ENCODE measurements at places on chromosomes 2 and 18.

- no peak for DNase-seq
Observed at GRCh38 chr2:183078163-183078463, 434 bp upstream of the DUSP19 start.

GRCh38 chr2:124970030-124970429 lies 944.9 kb downstream of the CNTNAP5 start:
- no peak for DNase-seq

- DNase-seq: no peak
Observed at GRCh38 chr2:1635823-1636222, 108.5 kb downstream of the PXDN start.

GRCh38 chr18:27860011-27860410 lies 316.9 kb downstream of the CDH2 start:
- no peak for DNase-seq

GRCh38 chr18:48674758-48675351 lies 136.0 kb downstream of the CTIF start:
- no peak for DNase-seq

GRCh38 chr18:69401972-69402532 lies 1.4 kb downstream of the DOK6 start:
- no peak for DNase-seq

- no peak for DNase-seq
Observed at GRCh38 chr2:196551014-196551413, 88.5 kb upstream of the CCDC150 start.

GRCh38 chr18:9446839-9447238 lies 28.5 kb upstream of the RALBP1 start:
- no peak for DNase-seq

DNA sequence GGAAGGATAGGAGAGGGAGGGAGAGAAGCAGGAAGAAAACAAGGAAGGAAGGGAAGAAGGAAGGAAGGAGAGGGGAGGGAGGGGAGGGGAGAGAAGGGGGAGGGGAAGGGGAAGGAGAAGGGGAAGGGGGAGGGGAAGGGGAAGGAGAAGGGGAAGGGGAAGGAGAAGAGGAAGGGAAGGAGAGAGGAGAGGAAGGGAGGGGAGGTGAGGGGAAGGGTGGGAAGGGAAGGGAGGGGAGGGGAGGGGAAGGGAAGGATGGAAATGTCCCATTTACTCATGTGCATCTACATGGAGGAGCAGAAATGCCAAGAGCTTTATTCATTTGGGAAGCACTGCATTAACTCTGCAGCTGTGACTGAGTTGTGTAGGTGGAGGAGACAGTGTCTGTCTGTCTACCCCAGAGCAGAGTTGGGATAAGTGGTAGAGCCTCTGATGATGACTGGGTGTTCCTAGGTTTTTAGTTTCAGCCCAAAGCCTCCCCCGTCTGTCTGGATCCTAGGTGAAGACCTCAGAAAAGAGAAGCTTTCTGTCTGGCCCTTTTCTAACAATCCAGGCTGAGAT lies 131.3 kb downstream of the COL6A3 start:
- no peak for DNase-seq

- DNase-seq: no peak
Observed at GRCh38 chr2:215347878-215348277, 36.0 kb downstream of the ATIC start.

DNA sequence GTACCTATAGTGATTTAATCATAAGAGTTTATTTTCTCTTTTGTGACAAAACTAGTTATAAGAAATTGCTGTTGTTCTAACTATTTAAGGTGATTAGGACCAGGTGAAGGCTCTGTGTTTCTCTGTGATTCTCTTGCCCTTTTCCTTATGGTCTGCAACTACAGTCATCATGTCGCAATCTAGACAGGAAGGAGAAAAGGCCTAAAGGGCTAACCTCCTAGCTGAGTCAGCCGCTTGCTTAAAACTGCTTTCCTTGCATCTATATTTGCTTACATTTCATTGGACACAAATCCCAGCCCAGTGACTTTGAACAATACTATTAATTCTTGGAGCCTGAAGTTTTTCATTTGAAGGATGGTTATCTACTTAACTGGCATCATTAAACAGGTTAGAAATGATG lies 93.1 kb downstream of the PIK3C3 start:
- peak; percentile 89 for DNase-seq

DNA sequence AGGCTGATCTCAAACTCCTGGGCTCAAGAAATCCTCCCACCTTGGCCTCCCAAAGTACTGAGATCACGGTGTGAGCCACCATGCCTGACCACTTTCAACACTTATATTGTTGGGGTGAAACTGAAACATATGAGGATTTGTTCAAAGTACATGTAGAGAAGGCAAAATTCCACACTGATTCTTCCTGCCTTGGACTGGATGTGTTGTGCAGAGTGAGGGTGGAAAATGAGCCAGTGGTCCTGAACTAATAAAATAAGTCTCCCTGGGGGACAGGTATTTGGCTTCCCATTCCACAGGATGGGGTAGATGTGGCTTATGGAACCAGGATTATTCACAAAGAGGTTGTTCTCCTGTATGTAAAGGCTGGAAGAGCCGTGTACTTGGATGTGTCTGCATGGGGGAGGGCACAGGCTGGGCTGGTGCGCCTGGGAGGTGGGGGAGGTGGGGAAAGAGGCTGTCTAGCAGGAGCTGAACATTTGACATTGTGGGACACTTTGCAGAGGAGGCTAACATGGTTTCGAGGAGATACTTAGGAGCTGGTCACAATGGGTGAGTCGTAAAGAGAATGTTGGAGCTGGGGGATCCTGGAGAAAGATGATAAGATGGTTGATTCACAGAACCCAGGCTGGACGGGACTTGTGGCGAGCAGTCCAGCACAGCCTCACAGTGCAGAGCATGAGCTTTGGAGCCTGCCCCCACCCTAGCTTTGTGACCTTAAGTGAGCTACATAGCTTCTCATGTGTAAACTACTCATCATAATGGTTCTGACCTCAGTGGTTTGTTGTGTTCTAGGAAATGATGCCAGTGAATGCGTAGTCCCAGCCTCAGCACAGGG lies at the start of gene TXNDC2:
TXNDC2 (plus strand) TSS at position 804 of the 835 bp plus-strand sequence. CDS start 708 bp downstream, outside the sequence.
- DNase-seq: no peak

DNA sequence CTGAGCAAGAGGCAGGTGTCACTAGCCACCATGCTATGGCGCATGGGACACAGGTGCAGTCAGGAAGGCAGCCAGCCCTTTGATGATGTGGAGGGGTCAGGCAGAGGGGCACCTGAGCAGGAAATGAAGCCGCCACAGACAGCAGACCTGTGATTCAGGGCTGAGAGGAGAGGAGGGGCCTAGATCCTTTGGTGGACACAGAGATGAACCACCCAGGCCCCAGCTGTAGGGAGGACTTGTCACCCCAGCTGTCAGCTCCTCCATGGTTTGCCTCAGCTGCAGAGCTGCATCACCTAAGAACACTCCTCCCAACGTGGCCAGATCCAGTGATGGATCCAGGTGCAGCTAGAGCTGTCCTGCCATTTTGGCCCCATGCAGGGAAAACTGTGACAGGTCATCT lies 11.6 kb downstream of the ASB18 start:
- no peak for DNase-seq

- no peak for DNase-seq
Observed at GRCh38 chr2:232324778-232325177, 53.8 kb upstream of the ALPP start.

DNA sequence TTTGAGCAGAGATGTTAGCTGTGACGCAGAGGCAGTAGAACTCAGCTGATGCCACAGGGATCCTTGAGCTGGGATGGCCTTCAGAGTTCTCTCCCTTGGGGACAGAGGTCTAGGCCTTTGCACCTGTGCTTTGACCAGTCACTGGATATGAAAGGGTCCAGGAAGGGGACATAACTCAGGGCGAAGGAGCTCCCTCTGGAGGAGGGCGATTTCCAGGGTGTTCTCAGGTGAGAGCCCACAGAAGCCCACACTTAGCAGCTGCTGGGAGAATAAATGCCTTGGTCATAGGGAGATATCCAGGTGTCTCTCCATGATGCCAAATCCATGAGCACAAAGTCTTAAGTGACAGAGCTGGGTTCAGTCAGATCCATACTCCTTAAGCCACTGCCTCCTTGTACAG lies 369.2 kb downstream of the NYAP2 start:
- DNase-seq: no peak

DNA sequence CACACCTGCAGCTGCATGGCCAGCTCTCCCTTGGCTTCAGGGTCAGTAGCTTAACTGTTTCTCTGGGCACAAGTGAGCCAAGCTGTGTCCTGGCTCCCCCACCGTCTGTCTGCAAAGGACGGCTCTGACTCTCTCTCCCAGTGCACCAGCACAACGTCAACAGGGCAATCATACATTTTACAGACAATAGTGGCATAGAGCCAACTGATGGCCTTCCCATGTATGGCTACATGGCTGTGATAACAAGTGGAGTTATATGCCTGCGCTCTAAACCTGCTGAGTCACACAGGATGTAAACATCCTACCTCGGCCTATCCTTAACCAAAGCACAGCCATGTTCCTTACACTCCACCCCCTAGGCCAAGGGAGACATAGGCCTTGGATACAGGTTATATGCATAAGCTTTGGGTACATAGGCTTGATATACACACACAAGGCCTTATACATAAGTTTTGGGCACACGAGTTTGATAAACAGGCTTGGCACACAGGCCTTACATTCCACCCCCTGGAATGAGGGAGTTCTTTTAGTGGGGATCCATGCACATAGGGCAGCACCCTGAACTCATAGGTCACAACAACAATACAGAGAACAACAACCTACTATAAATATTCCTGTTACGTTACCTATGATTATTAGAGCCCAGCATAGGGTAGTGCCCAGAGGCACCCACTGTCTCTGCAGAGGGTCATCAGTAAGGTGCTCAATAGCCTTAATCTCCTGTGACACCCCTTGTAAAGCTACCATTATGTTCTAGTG lies 17.7 kb downstream of the PHOSPHO2 start:
- DNase-seq: no peak

- no peak for DNase-seq
Observed at GRCh38 chr2:149422337-149422990, 92.1 kb downstream of the LYPD6 start.

- DNase-seq: no peak
Observed at GRCh38 chr18:57220930-57221483, 74.1 kb downstream of the BOD1L2 start.

DNA sequence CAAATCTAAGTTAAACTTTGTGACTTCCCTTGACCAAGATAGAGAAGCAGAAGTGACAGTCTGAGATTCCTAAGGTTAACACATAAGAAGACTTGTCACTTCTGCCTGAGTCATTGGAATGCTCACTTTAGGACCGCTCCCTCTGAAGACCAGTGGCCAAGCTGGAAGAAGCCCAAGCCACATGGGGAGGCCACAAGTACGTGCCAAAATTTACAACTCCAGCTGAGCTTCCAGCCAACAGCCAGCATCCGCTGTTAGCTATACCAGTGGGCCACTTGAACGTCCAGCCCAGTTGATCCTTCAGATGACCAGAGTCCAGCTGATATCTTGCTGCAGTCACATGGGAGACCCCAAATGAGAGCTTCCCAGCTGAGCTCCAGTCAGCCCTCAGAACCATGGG lies 18.1 kb upstream of the ANTXR1 start:
- no peak for DNase-seq

GRCh38 chr2:171432969-171433762 lies 624 bp downstream of the METTL8 start:
- DNase-seq: no peak

DNA sequence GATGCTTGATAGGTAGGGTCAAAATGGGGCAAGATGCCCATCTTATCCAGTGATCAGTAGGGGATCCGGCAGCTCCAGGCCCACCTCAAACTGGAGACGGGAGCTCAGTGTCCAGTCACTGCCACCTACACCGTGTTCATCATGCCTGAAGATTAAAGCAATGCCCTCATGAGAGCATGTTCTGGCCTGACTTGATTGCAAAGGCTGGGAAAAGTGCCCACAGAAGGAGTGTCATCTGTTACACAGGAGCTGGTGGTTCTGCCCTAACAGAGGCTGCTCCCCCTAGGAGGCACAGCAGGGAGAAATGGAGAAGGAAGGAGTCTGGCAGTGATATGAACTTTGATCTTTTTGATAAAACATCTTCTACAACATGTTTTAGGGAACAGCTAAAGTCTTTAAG lies 92.3 kb downstream of the CCBE1 start:
- DNase-seq: no peak

GRCh38 chr2:72863046-72863445 lies 24.2 kb upstream of the SPR start:
- no peak for DNase-seq

- no peak for DNase-seq
Observed at GRCh38 chr18:31719363-31720006, 35.1 kb upstream of the B4GALT6 start.

All from amniotic stem cell (primary cell).